ENCODE measurements at places on chromosomes 2 and 18. TPM values are rescaled to one million over a fixed set of nuclear protein-coding genes. Genes with fewer than 3 reads are reported as not detected.

DNA sequence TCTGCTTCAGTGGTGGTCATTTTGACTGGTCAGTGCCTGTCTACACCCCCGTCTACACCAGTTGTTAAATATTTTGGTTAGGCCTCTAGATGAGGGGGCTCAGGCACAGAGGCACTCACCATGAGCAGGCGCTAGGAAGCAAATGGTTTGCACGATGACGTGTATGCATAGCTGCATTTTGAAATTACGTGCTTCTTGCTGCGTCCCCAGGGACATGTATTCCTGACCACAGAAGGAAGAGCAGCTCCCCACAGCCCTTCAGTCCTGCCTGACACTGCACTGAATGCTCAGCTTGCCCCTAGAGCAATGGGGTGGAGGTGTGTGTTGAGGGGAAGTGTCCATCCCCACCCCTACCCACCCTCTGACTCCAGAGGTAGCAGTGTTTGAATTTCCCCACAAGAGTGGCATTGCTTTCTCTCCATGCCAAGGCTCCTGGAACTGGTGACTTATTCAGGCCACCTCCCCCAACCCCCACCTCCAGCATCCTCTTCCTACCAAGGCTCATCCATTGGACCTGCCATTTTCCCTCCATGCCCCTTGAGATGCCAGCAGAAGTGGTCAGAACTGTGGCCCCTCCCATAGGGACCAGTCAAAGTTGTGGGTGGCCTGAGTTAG, 11.4 kb upstream of the ZAP70 start:
- no peak overlapping the region for H3K4me3 ChIP-seq
- no peaks in the 10 kb centered on the region for H3K36me3 ChIP-seq
- no peak overlapping the region for H3K27ac ChIP-seq
- no peaks in the 10 kb centered on the region for H3K27me3 ChIP-seq
- H3K4me1 ChIP-seq, result peaks cover 16% of the 10 kb centered on the region
- DNase-seq, result no peak

- no peak for DNase-seq
- peaks cover 14% of the 10 kb centered on the region for H3K36me3 ChIP-seq
- no peak overlapping the region for H3K4me3 ChIP-seq
- H3K27me3 ChIP-seq, result no peaks in the 10 kb centered on the region
Observed at GRCh38 chr2:38850045-38850444, 25.7 kb downstream of the DHX57 start.

The ESPNL gene
- total RNA-seq, result not detected

DNA sequence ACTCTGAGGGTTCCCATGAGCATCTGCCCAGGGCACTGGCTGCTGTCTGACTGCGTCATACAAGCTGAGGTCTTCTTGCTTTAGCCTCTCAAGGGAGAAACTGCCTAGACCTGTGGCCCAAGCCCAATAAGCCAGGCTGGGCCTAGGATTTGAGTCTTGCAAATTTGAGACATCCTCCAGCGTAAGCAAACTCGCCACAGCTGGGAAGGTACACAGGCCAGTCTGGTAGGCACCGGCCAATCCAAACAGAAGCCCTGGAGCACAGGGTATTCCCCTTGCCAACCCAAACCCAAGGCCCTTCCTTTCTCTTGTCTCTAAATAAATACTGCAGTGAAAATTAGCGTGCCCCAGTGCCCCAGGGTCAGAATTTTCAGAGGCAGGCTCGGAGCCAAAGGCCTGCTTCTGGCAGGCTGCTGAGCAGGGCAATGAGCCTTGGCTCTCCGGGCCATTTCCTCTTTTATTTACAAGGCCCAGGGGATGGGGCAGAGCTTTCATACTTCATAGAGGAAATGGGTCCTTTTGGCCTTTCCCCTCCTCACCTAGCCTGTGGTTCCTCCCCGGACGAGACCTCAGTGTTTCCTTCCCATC, 33.3 kb downstream of the POLR1A start:
- peak overlapping the region; percentile 65 for H3K27ac ChIP-seq
- H3K27me3 ChIP-seq, result no peaks in the 10 kb centered on the region
- H3K4me3 ChIP-seq, result no peak overlapping the region
- H3K4me1 ChIP-seq, result peaks cover 10% of the 10 kb centered on the region

The ANKRD62 gene
- not detected for total RNA-seq

DNA sequence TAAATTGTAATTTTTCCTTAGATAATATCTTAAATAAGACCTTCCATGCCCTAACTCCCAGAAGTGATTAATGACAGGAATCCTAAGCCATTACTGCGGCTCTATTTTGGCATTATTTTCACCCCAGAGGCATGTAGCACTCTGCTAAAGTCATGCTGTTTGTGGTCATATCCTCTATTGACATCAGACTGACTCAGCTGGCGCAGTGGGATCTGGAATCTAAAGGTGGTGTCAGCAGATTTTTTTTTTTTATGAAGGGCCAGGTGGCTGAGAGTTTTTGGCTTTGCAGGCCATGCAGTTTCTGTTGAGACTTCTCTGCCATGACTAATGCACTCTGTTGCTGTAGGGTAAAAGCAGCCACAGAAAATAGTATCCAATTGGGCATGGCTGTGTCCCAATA, 64.1 kb upstream of the ACVR1C start:
- no peaks in the 10 kb centered on the region for H3K4me1 ChIP-seq
- H3K4me3 ChIP-seq, result no peak overlapping the region
- H3K36me3 ChIP-seq, result peaks cover 3% of the 10 kb centered on the region
- H3K27ac ChIP-seq, result no peak overlapping the region
- H3K27me3 ChIP-seq, result no peaks in the 10 kb centered on the region

DNA sequence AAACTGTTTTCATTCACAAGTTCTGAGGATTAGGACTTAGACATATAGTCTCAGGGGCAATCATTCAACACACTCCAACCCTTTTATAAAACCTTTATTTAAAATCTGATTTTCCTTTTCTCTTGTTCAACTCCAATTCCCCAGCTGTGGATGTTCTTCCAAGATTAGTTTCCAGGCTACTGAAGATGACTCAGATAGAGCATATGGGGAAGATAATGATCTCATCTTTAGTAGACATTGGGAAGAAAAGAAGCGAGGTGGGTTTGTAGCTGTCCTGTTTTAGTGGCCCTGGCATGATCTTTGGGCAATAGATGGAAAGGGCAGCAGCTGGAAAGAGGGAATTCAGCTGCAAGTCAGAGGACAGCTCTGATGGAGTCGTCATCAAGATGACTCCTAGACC, 247.7 kb upstream of the CCDC68 start:
- no peak overlapping the region for H3K4me3 ChIP-seq
- no peak overlapping the region for H3K27ac ChIP-seq
- H3K27me3 ChIP-seq, result no peaks in the 10 kb centered on the region
- no peaks in the 10 kb centered on the region for H3K4me1 ChIP-seq
- no peak for DNase-seq
- no peaks in the 10 kb centered on the region for H3K36me3 ChIP-seq

The SPATA3 gene
- total RNA-seq, result not detected

The SH3RF3 gene
- 0.27 TPM for total RNA-seq

GRCh38 chr2:122743021-122743675, 987.7 kb downstream of the TSN start:
- H3K27ac ChIP-seq, result no peak overlapping the region
- DNase-seq, result no peak
- no peaks in the 10 kb centered on the region for H3K36me3 ChIP-seq

The NT5C1B gene
- not detected for total RNA-seq

DNA sequence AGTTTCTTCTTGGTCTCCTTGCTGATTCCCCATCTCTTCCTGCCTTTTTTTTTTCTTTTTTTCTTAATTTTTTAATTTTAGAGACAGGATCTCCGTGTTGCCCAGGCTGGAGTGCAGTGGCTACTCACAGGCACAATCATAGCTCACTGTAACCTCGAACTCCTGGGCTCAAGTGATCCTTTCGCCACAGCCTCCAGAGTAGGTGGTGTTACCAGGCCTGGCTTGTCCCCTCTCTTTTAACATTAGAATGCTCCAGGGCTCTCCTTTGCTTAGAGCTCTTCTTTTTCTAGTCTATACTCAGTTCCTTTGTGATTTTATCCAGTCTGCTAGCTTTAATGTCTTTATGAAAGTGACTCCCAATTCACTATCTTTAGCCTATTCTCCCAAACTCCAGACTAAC, 89.2 kb downstream of the ARHGEF33 start:
- peak overlapping the region; percentile 8 for H3K27ac ChIP-seq
- H3K4me1 ChIP-seq, result peaks cover 17% of the 10 kb centered on the region
- no peak for DNase-seq
- H3K36me3 ChIP-seq, result peaks cover 5% of the 10 kb centered on the region
- H3K27me3 ChIP-seq, result no peaks in the 10 kb centered on the region

The GULP1 gene
- total RNA-seq, result not detected

The CRACDL gene
- total RNA-seq, result 0.55 TPM

GRCh38 chr2:30185178-30185577, 38.4 kb downstream of the YPEL5 start:
- H3K27me3 ChIP-seq, result peaks cover 31% of the 10 kb centered on the region
- H3K4me1 ChIP-seq, result no peaks in the 10 kb centered on the region

DNA sequence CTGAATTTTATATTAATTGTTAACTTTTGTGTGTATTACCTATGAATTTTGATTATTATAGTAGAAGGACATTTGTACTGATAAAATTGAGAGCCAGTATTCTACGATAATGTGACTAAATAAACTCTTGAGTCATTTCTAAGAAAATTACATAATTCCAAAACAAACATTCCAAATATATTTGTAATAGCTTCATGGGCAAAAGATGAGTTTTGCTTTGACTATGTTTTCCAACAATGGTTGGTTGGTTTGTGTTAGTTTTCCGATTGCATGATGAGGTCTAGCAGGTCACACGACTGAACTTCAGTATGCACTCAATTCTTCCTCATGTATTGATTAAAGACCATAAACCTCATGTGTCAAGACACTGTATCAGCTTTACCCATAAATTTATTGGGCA, 71.7 kb upstream of the WDR75 start:
- no peak overlapping the region for H3K27ac ChIP-seq
- no peak overlapping the region for H3K4me3 ChIP-seq
- H3K36me3 ChIP-seq, result no peaks in the 10 kb centered on the region
- no peak for DNase-seq

The DIS3L2 gene
- total RNA-seq, result 67.2 TPM

The NCKAP5 gene
- not detected for total RNA-seq

The SLC14A1 gene
- total RNA-seq, result 9.8 TPM

DNA sequence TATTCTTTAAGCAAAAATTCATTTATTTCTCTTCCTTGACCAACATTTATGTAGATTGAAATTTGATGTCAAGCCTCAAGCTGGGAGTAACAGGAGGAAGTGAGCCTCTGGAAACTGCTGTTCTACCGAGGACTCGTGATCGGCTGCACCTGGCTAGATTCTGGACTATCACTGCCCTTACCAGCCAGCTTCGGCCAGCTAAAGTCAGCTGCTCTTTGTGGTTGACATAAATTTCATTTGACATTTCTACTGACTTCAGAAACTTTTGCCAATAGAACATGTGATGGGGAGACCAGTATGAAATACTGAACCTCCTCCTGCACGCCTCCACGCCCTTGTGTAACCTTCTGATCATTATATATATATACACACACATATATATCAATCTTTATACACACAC, 74.2 kb upstream of the RGPD5 start:
- H3K36me3 ChIP-seq, result peaks cover 2% of the 10 kb centered on the region
- peaks cover 16% of the 10 kb centered on the region for H3K27me3 ChIP-seq
- H3K4me3 ChIP-seq, result no peak overlapping the region
- DNase-seq, result no peak
- H3K27ac ChIP-seq, result no peak overlapping the region

DNA sequence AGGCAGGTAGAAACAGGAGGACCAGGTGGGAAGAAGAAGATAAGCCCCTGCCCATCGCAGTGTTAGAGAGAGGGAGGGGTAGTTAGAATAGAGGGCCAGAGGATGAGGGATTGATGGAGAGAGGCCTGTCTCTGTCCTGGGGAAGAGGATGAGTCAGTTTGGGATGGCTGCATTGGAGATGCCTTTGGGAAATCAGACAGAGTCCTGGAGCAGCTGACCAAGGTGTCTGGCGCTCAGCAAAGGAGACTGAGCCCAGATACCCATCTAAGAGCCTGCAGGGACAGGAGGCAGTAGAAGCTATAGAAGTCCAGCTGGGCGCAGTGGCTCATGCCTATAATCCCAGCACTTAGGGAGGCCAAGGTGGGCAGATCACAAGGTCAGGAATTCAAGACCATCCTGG, 177.8 kb upstream of the HAAO start:
- no peak for DNase-seq
- peaks cover 13% of the 10 kb centered on the region for H3K27me3 ChIP-seq
- H3K4me3 ChIP-seq, result no peak overlapping the region
- H3K36me3 ChIP-seq, result no peaks in the 10 kb centered on the region
- no peak overlapping the region for H3K27ac ChIP-seq

DNA sequence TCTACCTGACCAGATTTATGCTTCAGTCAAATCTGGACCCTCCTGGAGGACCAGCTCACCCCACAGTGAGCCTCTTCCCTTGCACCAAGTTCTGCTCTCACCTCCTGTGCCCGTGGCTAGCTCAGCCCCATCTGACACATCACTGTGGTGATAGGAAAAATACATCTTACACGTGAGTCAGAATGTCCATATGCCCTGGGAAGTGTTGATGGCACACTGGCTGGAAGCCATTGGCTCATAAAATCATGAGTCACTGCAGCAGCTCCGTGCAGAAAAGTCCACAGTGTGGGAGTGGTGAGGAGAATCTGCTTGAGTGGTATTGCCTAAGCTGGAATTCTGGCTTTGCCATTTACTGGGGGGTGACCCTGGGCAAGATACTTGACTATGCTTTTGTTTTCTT, 42.6 kb upstream of the RAPGEF4 start:
- H3K36me3 ChIP-seq, result peaks cover 5% of the 10 kb centered on the region
- DNase-seq, result no peak
- peaks cover 14% of the 10 kb centered on the region for H3K4me1 ChIP-seq
- peaks cover 25% of the 10 kb centered on the region for H3K27me3 ChIP-seq
- no peak overlapping the region for H3K27ac ChIP-seq

GRCh38 chr2:119489232-119489952, 34.9 kb downstream of the SCTR start:
- no peak overlapping the region for H3K4me3 ChIP-seq
- DNase-seq, result no peak
- peaks cover 66% of the 10 kb centered on the region for H3K27me3 ChIP-seq
- peaks cover 8% of the 10 kb centered on the region for H3K4me1 ChIP-seq
- peaks cover 7% of the 10 kb centered on the region for H3K36me3 ChIP-seq

- H3K36me3 ChIP-seq, result no peaks in the 10 kb centered on the region
- no peak for DNase-seq
- no peak overlapping the region for H3K27ac ChIP-seq
- no peak overlapping the region for H3K4me3 ChIP-seq
Observed at GRCh38 chr2:23480957-23481797, 96.2 kb downstream of the KLHL29 start.

DNA sequence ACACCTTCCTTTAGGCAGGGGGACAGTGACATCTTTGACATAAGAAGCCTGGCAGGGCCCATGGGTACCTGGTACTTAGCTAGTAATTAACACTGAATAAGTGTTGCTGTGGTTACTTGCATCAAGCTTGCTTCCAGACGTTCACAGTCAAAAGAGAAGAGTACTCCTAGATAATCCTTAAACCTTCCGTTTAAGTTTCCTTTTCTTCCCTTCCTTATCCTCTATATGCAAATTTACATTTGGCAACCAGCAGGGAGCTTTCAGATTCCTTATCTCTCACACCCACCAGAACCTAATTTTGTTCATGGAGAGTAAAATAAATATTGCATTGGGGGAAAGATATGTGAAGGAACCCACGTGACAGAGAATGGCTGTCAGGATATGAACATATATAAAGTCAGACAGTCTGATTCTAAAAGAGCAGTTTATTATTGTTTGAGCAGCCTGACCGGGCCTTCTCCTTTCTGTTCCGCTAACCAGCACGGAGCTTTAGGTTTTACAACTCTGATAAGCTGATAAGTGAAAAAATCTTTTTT, 7.8 kb upstream of the RAB31 start:
- H3K27ac ChIP-seq, result no peak overlapping the region
- no peak for DNase-seq
- no peaks in the 10 kb centered on the region for H3K36me3 ChIP-seq
- peaks cover 38% of the 10 kb centered on the region for H3K27me3 ChIP-seq
- peaks cover 6% of the 10 kb centered on the region for H3K4me1 ChIP-seq
- no peak overlapping the region for H3K4me3 ChIP-seq

The CDH2 gene
- total RNA-seq, result 0.55 TPM

The ALPP gene
- 0.45 TPM for total RNA-seq

Measured in T-helper 17 cell (primary cell).